ENCODE measurements at places on chromosomes 6 and 20. TPM values are rescaled to one million over a fixed set of nuclear protein-coding genes. Genes with fewer than 3 reads are reported as not detected.

GRCh38 chr6:137875058-137875520 is 8.0 kb downstream of the TNFAIP3 start:
- no peak for DNase-seq

DNA sequence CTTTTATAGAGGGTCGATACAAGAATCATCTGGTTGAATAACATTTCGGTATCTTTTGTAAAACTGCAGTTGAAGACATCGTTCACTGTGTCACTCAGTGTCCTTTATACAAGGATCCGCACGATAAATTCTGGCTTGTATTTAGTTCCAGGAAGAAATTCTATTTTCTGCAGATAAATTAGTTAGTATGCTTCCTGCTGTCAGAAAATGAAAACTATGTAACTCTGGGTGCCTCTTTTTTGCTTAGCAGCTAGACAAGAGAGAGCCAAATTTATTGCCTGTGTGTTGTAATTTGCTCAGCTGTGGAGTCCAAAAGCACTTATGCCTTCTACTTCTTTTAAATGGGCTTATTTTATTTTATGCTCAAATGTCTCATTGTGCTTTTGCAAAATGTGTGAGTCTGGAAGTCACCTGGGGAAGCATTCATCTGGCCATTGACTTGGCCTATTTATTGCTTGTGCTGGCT is 56.5 kb upstream of the KCNK16 start:
- no peak for DNase-seq

- no peak for DNase-seq
Measured at GRCh38 chr6:105041880-105042279, 85.0 kb downstream of the LIN28B start.

- DNase-seq: no peak
Measured at GRCh38 chr6:56199956-56200355, 47.4 kb downstream of the COL21A1 start.

DNA sequence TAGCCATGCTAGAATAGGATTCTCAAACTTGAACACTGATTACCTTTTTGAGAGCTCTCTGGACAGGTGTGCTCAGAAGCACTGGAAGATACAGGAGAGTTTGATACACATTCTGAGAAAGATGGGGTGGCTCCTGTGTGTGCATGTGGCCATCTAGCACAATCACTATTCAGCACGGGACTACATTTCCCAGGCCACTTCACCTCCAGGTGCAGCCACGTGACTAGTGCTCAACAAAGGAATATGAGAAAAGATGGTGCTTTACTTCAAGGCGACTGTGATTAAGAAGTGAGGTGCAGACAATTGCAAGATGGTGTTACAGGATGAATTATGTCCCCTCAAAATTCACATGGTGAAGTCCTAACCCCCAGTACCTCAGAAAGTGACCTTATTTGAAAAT is 103.8 kb downstream of the BACH2 start:
- DNase-seq: no peak

- no peak for DNase-seq
Measured at GRCh38 chr20:56778765-56779195, 149.7 kb downstream of the TFAP2C start.

The ESF1 gene
- polyA plus RNA-seq: 5.8 TPM

GRCh38 chr6:39849764-39850163 is 57.6 kb downstream of the DAAM2 start:
- no peak for DNase-seq

GRCh38 chr6:170084166-170084730 is 206.6 kb downstream of the DLL1 start:
- no peak for DNase-seq

GRCh38 chr6:131400054-131400778 is 172.8 kb upstream of the ARG1 start:
- no peak for DNase-seq

GRCh38 chr20:16528078-16528477 is 45.2 kb downstream of the KIF16B start:
- peak; percentile 59 for DNase-seq

DNA sequence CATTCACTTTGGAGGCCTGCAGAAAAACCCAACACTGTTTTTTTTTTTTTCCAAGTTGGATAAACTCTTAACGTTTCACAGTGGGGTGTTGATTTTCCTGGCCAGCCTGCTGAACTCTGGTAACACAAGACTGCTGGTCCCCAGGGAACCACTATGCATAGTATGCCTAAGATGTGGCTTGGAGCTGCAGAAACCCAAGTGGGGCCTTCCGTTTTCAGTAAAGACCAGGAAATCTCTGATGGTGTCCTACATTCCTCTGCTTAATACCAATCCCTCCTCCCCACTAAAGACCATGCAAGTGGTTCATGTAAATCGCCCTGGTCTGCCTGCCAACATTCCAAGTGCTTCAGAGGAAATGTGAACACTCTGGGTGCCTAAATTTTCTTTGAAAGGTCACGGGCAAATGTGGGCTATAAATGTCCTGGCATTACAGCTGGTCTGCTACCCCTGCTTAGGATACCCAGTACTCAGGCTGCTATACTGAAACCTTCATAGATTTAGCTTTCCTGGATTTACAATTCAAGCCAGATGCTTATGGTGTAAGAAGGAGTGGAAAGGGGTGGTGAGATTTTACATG is 615.4 kb downstream of the MAFB start:
- no peak for DNase-seq

The MAFB gene
- polyA plus RNA-seq: 48.0 TPM

The TSPO2 gene
- polyA plus RNA-seq: 0.42 TPM

The CYP21A2 gene
- 1.3 TPM for polyA plus RNA-seq

DNA sequence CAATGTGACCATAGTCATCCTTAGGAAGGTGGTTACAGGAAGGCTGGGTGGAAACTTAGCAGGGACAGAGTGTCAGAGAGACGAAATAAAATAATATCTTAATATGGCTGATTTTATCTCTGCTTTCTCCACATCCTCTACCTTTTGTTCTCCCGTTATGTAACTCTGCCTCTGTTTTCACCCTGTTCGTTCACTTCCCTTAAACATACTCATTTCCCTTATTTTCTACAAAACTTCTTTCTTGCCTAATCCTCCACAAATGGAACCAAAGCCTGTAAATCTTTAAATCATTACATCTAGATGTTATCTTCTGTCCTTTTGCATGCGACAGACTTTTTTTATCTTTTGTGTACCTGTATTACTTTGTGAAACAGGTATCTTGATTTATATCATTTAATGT is 23.3 kb upstream of the CRIP3 start:
- no peak for DNase-seq

The ARMH2 gene
- not detected for polyA plus RNA-seq

The MLIP gene
- polyA plus RNA-seq: 0.84 TPM

- DNase-seq: peak; percentile 40
Measured at GRCh38 chr6:692356-692851, 535 bp downstream of the EXOC2 start.

The SLC22A3 gene
- 0.42 TPM for polyA plus RNA-seq

- no peak for DNase-seq
Measured at GRCh38 chr6:16635810-16636602, 125.3 kb downstream of the ATXN1 start.

GRCh38 chr20:60117065-60117464 is 158.8 kb downstream of the CDH26 start:
- DNase-seq: no peak

DNA sequence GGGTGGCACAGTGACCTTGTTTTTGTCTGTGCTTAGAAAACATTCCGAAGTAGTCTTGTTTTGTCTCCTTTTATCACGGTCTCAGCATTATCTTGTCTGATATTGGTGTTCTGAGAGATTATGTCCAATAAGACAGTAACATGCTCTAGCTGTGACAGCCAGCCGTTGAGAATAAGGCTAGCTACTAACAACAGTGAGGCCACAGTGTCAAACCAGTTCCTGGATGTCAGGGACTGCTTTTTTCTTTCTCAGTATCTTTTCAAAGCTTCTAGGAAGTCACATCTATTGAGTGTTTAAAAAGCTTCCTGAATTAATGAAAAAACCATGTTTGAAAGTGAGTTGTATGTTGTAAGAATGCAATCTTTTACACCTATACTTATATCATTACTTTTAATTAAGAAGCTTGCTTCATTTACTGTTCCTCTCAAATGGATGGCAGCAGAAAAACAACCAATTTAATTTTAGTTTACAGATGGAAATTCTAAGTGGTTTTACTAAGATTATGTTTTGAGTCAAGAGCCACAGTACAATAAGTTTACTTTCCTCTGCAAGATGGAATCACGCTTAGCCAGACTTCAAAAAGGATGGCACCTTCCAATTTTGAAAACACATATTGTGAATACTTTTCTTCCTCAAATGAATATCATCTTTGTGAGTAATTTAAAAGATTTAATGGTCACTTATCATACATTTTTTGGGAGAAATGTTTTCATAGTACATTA is 53.1 kb downstream of the MAP3K7 start:
- no peak for DNase-seq

- no peak for DNase-seq
Measured at GRCh38 chr6:87220997-87221396, 65.6 kb downstream of the ZNF292 start.

DNA sequence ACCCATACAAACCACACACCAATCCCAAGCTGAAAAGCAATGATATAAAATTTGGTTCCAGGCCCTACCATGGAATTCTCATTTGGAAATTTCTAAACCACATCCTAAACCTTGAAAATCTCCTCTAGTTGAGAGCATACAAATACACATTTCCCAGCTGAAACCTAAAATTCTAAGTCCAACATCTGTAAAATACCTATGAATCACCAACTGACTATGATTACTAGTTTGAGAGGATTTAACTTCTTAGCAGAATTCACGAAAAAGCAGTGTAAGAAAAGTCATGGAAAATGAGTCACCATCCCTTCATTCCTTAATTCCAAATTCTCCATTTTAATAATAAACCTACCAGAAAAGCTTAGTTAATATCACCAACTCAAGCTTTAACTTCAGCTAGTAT is 15.4 kb downstream of the RANBP9 start:
- no peak for DNase-seq

The THBS2 gene
- 1.7 TPM for polyA plus RNA-seq

The FANCE gene
- polyA plus RNA-seq: 1.7 TPM

The COL9A3 gene
- 149 TPM for polyA plus RNA-seq

DNA sequence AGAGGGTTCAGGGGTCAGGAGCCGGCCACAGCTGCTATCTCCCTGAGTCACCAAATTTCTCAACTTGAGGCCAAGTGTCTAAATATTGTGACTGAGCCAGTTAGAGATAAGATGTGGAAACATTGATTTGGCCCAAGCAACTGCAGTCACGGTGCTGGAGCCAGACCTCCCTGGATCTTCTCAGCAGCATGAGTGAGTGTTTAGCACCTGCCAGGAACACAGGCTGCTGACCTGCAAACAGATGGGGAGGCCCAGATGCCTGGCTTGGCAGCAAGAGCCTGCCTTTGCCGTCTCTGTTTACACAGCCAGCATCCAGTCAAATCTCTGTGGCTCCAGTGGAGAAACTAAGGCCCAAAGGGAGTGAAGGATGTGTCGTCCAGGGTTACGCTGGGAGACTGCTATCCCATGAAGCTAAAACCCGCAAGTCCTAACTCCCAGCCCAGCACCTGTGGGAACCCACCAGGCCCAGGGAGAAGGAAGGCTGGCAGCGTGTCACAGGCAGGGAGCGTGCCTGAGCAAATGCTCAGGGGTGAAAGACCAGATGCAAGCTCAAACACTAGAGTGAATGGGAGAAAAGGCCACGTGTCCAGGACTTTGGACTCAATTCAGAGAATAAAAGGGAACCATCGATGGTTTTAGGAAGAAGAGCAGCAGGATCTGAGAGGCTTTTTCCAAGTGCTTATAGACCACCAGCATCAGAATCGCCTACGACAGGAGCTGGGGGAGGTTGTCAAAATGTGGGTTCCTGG is 15.9 kb upstream of the PTGIS start:
- DNase-seq: peak; percentile 81

DNA sequence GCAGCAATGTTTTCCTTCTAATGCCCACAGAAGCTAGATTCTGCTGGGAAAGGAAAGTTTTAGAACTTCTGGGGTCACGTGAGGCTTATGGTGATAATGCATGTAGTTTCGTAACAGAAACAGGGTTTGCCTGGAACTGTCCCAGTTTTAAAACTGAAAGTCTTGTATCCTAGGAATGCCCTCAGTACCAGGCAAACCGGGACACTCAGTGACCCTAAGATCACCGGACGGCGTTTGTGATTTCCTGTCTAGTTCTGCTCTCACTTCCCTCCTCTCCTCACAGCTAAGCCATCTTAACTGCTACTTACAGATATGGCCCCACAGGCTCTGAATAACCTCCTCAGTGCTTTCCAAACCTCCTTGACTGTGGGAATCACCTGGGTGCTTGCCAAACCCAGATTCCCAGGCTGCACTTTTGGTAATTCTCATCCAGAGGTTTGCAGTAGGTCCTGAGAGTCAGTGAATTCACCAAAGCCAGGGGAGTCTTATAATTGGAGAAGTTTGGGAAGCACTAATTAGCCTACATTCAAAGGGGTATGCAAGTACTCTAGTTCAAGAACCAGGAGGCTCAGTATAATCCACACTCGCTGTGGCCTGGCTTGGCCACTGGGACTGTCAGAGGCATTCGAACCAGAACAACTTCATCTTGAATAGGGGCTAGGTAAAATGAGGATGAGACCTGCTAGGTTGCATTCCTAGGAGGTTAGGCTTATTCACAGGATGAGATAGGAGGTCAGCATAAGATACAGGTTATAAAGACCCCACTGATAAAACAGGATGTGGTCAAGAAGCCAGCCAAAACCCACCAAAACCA is 231.6 kb upstream of the MYLIP start:
- DNase-seq: no peak

GRCh38 chr20:9051508-9051907 is 17.4 kb upstream of the PLCB4 start:
- DNase-seq: no peak

The SNAP25 gene
- 50.3 TPM for polyA plus RNA-seq

- no peak for DNase-seq
Measured at GRCh38 chr6:48859562-48860123, 603.4 kb downstream of the MMUT start.

DNA sequence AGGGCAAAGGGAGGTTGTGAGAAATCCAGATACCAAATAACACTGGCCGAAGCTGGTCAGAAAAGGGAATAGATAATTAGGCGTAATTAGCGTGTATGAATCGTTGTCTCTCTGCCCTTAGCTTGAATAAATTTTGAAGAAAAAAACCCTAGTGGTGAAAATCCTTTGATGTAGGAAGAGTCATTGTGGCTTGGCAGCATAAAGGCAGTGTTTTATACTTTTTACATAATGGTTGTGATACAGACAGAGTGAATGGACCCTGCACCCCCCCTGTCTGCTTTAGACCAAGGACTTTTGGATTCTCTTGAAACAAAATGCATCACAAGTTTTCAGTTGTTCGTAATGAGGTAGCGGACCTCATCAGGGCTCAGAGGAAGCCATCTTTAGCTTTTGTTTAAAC is 126.5 kb downstream of the AFG1L start:
- no peak for DNase-seq

The LINC00237 gene
- polyA plus RNA-seq: not detected

GRCh38 chr6:14634072-14634471 is 516.5 kb downstream of the CD83 start:
- no peak for DNase-seq

The PRRT1 gene
- 3.3 TPM for polyA plus RNA-seq

All from pancreas (tissue), 10 donors.